HT1080 (cell line): ENCODE measurements at places on chromosomes 2 and 18. TPM values are rescaled to one million over a fixed set of nuclear protein-coding genes. Genes with fewer than 3 reads are reported as not detected.

CYBRD1 gene
- 28.2 and 28.4 TPM in 2 replicates for total RNA-seq

- no peak for DNase-seq
Measured at GRCh38 chr2:136093583-136093982, 24.4 kb downstream of the CXCR4 start.

DNA sequence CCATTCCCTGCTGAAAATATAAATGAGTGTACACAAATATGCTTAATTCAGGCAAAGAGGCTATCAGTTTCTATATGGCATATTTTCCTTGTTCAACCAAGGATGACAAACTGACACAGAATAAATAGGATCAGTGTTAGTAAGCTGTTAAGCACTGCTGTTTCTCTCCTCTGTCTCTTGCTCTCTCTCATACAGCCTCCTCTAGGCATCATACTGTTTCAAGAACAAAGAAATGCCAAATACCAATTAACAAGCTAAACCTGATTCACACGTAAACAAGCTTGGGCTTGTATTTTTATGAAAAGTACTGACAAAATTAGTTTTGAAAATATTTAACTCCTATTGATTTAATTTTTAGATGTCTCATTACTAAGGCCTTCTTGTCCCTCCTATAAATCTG is 1027.2 kb upstream of the ACVR2A start:
- DNase-seq: no peak

DNA sequence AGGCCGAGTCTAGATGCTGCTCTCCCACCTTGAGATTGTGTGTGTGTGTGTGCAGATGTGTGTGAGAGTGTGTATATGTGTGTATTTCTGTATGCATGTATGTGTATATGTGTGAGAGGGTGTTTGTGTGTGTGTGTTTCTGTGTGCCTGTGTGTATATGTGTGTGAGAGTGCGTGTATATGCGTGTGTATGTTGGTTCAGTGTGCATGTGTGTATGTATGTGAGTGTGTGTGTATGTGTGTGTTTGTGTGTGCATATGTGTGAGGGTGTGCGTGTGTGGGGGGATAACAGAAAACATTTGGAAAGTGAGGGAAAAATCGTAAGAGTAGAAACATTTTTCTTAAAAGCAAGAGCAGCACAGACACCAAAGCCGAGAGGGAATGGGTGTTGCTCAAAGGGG is 309.1 kb downstream of the NDUFA10 start:
- DNase-seq: no peak
